ENCODE measurements at places on chromosomes 6 and 20.

DNA sequence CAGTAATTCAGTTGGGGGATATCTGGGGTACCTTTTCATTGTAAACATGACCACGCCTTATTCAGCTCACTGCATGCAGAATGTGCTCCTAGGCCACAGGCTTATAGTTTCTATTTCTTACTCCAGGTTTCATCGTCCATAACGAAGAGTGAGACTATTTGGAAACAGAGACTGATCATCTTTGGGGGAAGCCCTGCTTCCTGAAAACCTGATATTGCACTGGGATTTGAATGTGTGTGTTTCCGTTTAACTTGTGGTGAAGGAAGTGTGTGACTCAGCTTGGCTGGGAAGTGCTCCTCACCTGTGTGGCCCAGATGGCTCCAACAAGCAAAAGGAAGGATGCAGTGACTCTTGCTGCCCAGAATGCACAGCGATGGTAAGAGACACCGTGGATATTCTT, 19.6 kb upstream of the LTV1 start:
- DNase-seq = no peak

DNA sequence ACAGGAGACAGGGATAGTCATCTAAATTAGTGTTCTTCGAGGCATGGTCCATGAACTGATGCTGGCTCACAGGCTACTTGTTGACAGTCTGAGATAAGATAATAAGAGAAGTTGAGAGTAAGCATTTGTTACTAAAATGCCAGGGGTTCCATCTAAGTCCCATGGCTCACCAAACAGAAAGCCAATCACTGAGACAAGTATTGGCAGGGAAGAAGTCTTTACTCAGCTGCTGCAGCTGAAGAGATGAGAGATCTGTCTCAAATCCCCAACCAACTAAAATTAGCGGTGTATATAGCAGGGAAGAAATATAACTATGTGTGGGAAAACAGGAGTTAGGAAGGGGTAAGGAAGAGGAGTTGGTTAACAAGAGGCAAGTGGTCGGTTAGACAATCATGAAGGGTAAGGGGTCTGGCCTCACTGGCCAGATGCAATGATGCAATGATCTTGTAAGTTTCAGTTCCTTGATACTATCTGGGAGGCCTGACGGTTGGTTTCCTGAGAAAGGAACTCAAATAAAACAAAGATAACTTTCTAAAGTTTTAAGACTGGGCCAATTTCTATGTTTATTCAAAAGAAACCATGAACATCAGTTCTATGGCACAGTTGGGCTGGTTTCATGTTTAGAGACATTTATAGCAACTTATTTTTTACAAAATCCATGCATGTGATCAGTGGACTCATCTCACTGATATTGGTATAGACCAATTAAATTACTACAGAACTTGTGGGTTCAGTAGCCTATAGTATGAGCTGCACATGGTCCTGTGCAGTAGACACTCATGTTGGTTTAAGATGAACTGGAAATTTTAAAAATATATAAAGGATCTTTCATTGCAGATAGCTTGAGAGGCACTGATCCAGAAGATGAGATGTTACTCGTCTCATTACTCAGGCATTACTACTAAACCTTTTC, 9.9 kb upstream of the HEBP2 start:
- DNase-seq = no peak

DNA sequence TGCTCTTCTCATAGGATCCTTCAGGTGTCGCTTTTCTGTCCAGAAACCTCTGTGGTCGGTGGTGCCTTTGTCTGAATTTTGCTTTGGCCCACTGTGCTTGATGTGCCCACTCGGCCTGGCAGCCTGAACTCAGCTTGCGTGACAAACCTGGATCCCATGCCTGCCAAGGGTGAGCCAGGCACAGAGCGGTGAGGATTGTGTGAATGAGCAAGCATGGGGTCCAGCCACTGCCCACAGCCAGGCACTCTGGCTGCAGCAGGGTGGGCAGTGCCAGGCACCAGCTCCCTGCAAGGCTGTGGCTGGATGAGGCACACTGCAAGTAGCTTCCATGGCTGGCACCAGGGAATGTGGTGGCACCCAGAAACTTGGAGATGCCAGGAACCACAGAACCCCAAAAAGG, 110.3 kb downstream of the THEMIS start:
- DNase-seq = no peak

DNA sequence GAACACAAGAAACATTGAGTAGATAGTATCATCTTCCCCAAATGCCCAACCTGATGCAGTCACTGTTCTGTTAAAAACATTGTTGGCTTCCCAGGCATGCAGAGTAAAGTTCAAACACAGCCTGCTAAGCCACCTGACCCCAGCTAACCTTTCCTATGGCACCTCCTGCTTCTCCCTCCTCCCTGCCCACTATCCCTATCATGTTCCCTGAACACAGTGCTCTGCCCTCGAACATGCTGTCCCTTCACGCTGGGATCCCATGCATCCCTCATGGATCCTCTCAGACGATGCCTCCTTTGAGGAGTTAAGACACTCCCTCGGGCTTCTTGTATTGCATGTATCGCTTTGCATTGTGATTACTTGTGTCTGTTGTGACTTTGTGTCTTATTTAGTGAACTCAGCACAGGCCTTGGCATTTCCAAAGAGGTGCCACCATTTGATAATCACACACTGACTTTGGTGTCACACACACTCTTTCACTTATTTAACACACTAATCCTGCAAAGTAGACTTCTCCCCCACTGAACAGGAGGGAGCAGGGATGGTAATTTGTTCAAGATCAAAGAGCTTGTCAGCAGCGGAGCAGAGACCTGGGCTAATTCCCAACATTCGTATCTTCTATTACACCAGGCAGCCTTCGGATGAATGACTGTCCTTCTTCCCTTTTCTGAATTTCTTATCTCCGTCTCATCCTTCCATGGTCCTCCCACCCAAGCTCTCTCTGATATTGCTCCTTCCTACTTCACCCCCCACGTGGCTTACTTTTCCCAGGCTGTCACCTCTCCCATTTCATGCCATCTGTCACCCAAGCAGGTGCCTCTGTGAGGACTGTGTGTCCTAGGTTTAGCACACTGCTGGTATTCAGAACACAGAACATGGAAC, 28.3 kb upstream of the SMIM29 start:
- DNase-seq = no peak

GRCh38 chr20:48486065-48486464, 341.7 kb downstream of the PREX1 start:
- DNase-seq = no peak

All from activated CD4-positive, alpha-beta T cell treated with anti-CD3 and anti-CD28 coated beads, Interleukin-2, amount 50 U/mL, for 24 hours (primary cell).